ENCODE measurements at places on chromosomes 12 and 14.

DNA sequence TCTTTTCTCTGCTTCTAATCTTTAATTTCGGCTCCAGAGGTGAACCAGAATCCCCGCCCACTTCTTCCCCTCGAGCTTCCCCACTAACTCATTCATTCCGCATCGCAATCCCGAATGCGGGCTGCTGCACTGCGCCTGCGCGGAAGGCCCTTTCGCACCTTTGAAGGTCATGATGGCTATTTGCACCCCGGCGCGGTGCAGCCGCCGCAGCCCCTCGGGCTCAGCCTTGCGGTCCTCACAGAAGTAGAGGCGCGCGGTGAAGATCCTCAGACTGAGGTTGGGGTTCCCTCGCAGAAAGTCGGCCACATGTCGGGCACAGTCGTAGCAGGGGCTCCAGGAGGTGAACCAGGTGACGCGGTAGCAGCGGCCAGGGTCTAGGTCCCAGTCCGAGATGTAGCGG is 7.6 kb downstream of the AICDA start:
- DNase-seq, result no peak

GRCh38 chr12:131101006-131101405 is 147.3 kb downstream of the ADGRD1 start:
- DNase-seq, result no peak

- peak; percentile 83 for DNase-seq
Measured at GRCh38 chr14:24368562-24369252, 723 bp downstream of the NFATC4 start.

GRCh38 chr14:77065851-77066577 is 32.0 kb upstream of the CIPC start:
- DNase-seq, result no peak

GRCh38 chr12:62834406-62834805 is 100.5 kb downstream of the PPM1H start:
- no peak for DNase-seq

- no peak for DNase-seq
Measured at GRCh38 chr14:30533126-30533525, 25.8 kb upstream of the G2E3 start.

- DNase-seq, result peak; percentile 27
Measured at GRCh38 chr14:100306998-100307765, 938 bp upstream of the SLC25A29 start.

- peak; percentile 71 for DNase-seq
Measured at GRCh38 chr12:6052940-6053329, 71.5 kb downstream of the VWF start.

DNA sequence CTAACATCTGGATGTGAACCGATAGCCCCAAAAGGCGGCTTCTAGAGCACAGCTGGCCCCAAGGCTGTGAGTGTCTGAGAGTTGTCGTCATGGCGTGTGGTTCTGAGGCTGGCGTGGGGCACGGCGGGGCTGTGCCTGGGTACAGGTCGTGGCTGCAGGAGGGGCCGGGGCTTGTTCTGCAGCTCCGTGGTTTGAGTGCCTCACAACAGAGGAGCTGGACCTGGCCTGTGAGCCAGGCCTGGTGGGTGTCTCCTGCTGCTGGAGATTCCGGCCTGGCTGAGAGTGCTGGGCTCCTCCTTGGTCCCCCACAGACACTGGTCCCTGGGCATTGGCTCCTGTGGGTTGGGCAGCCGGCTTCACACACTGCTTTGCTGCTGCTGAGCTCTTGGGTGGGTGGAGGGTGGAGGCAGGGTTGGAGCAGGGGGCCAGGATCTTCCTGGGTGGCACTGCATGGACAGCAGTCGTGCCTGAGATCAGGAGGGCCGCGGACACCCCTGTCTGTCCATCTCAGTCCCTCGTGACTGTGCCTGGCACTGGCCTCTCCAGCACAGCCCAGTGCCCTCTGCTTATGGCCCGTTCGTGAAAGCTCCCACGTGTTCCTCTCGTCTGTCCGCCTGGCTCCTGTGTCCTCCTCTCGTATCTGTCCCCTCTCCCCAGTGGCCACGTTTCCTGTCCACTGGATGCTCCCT is 31.8 kb upstream of the TEX22 start:
- DNase-seq, result no peak

DNA sequence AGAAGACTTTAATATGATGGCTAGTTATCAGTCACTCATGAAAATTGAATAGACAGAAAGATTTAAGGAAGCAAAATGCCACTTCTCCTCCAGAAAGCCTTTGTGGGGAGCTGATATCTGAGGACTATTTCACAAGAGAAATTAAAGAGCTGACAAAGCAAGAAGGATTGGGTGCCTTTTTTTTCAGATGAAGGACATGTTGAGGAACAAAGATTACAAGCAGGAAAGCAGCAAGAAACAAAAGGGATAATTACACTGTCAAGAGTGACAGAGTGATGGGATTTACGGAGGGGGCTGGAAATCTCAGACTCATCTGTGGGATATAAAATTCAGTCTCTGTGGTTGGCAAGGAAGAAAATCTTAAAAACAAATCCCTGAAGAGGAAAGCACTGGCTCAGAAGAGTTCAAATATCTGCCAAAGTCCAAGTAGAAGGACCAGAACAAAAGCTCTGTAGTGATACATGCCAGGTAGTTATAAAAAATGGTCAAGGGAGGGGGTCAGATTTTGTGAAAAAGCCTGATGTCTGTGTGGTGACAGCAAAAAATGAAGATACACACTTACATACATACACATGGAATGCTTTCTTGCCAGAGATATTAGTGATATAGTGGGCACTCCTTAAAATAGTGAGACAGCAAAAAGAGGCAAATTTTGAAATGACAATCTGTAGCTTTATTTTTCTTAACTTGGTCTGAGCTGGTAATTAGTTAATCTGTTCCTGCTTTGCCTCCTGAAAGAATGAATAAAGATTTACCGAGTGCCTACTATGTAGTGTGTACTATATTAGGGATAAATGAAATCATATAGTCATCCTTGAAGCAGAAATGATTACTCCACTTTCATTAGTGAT is 62.9 kb downstream of the EPS8 start:
- peak; percentile 28 for DNase-seq

DNA sequence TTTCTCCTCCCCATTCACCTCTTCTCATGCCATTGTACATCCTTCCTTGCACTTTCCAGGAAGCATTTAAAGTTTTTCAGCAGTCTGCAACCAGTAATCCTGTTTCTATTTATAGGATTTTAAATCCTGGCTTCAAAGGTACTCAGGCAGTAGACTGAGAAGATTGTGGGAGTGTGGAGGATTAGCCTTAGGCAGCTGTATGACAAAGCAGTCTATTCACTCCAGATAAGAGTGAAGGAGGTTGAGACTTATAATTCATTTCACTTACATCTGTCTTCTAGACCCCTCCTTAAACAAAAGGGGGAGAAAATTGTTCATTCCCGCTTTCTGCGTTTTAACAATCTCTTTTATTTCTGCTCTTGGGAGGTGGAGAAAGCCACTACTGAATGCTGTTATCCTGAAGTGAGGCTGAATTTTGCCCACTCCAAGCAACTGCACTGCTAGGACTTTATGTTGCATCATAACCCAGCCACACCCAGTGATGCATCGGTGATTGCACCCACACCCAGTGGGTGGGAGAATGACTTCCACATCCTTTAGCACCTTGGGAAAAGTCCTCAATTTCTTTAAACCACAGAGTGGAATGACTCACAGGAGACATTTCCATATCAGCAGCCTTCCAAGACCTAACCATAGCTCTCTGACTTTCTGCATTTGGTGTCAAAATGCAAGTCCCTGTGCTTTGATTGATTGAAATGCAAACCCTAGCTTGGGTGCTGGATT is 382.5 kb upstream of the ATP2B1 start:
- peak; percentile 90 for DNase-seq

Measured in EH (cell line).